ENCODE measurements at places on chromosomes 4 and X.
A peak's percentile ranks its signal among the peaks of the same experiment; 100 is the strongest.

DNA sequence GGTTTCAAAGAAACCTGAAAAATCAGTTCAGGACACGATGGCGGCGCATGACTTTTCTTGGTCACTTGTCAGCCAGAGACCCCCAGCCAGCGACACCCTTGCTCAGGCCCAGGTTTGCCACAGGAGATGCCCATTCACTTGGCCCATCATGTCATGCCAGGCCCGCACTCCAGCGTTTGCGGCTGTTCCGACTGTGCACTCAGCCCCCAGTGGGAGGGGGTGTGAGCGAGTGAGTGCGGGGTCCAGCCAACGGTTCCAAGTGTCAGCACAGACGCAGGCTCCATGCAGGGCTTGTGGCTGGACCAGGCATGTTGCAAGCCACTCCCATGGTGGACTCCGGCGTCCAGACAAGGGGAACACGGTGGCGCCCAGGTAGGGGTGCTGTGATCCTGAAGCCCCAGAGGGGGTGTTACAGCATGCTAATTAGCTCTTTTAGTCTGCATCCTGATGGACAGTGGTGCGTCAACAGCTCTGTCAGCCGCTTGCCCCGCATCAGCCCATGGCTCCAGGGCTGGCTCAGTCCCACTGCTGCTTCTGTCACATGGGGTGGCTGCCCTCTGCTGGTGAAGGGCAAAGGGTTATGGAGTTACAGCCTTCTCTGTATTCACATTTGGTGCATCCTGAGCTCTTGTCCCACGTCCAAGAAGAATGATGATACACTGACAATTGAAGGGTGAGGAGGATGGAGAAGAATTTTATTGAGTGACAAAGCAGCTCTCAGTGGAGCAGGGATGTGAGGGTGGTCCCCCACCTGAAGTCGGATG lies 3.7 kb upstream of the MAEA start:
- DNase-seq = no peak

- no peak for DNase-seq
These were observed 638.9 kb downstream of the MID1IP1 start for GRCh38 chrX:39439906-39440798.

GRCh38 chr4:335515-335914 lies 2.1 kb upstream of the ZNF141 start:
- DNase-seq = no peak

DNA sequence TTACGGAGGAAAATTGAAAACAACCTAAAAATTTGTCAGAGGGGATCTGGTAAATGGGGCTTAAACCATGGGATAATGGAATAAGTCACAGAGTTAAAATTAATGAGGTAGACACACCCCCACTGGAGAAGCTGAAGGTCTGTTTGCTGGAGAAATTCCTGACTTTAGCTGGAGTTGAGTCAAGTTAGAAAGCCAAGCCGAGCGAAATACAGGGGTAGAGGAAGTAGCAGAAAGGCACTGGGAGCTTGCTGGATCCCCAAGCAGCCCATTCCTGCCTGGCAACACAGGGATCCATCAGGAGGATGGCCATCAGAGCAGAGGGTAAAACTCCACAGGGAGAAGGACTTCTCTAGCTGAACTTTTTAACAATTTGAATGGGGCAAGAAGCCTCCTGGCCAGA lies 163.8 kb downstream of the ATRX start:
- no peak for DNase-seq

DNA sequence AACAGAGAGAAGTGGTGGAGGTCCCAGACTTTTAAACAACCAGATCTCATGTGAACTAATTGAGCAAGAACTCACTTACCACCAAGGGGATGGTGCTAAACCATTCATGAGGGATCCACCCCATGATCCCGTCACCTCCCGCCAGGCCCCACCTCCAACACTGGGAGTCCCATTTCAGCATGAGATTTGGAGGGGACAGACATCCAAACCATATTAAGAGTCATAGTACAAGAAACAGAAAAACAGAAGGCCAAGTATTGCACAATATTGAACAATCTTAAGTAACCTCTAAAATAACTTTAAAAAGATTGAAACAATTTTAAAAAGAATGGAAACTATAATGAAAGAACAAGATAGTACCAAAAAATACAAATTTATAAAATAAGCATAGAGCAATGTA lies 110.0 kb downstream of the CBR4 start:
- DNase-seq = no peak

DNA sequence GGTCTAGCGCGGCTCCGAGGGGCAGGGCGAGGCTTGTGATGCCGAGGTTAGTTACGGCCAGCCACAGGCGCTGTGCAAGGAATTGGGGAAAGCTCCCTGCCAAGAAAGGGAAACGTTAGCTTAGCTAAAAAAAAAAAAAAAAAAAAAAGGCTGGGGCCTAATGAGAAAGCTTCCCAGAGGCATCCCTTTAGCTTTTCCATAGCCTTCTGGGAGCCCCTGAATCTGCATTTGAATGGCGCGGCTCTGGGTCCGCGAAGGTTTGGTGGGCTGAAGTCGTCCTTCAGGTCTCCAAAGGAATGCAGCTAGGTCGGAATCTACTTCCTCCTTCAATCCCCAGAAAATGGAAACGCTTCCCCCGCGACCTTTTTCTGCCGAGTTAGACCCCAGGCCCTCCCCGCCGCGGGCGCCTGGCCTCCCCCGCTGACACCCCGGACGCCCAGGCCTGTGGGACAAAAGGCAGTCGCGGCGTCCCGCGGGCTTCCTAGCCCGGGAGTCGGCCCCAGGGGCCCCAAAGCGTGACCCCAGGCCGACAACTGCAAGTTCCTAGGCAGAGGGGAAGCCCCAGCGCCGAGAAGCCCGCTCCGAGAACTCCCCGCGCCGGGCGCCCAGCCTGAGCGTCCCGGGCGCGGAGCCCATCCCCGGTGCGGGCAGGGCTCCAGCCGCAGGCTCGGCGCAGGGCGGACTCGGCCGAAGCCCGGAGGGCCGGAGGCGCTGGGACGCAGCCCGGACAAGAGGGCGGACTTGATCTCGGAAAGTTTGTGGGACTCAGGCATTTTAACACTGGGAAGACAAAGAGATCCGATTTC lies 605 bp upstream of the FAT1 start:
- peak; percentile 14 for DNase-seq

DNA sequence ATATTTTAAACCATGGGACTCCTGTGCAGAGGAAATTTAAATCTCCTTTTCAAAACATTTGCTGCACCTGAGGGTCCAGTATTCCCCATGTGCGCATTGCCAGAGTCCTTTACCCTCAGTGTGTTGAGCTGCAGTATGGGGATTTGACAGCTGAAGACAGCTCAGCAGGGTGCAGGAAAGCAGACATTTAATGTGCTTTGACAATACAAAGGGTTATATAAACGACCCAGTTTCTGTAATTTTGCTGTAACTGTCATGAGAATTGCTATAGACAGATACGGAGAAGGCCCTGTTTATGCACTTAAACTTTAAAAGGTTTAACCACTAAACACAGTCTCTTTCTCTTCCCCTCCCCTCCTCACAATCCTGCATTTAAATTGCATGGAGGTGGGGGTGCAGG lies 393.4 kb downstream of the MID1IP1 start:
- no peak for DNase-seq

DNA sequence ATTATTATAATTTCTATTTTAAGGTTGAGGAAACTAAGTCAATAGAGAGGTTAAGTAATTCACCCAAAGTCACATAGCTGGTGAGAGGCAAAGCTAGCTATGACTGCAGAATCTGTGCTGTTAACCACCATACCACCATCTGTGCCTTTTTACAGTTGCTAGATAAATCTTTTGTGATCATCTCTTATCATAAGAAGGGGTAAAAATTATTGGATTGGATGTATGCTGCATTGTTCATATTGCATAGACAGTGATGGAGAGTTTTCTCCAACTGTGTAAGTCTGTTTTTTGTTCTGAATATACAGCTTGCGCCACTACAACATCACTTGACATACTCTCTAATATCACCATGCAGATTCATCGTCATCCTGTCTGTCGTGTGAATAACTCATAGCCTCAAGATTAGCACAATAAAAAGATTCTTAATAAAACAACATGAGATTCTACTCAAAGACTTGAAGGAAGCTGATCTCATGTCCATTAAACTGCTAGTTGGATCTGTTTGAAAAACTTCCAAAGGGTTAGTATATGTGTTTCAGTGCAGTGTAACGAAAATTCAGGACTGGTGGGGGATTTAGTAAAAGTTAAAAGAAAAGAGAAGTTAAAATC lies 495.9 kb downstream of the SPRY1 start:
- no peak for DNase-seq

DNA sequence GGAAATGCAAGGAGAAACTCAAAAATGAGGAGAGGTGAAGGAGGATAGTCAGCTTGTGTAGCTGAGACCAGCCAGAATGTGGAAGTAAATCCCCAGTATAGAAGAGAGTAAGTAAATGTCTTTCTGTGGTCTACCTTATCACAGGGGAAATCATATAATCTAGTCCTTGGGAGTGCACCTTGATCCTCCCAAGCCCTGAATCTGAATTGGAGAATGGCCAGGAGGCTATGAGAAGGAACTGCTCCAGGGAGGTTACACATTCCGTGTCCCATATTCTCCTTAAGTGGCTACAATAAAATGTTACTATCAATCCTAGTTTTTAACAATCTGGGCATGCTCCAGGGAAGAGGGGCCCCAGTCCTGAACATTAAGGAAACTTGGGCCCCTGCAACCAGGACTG lies 10.8 kb downstream of the AGTR2 start:
- DNase-seq = no peak

Data from NCI-H1105 treated with DMSO at 0.1 percent for 48 hours (cell line).